ENCODE measurements at places on chromosomes 6 and 20. TPM values are rescaled to one million over a fixed set of nuclear protein-coding genes. Genes with fewer than 3 reads are reported as not detected.

DNA sequence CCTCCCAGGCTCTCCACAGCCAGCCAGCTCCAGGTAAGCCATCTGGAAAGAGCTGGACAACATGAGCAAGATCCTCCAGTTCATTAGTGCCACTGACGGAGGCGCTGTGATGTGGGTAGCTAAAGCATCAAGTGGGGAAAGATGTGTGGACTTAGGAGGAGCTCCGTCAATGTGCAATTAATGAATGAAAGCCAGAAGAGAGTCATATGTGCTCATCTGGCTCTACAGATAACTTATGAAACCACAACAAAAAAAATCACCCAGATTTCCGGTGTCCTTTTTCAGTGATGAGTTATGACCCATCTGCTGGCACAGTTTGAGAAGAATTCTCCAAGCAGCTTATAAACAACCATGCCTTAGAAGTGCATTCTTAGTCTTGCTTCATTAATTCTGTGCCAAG lies 311.7 kb upstream of the PLCB4 start:
- no peak for DNase-seq
- H3K36me3 ChIP-seq = no peaks in the 10 kb centered on the region

FAM83B gene
- 0.17 TPM for total RNA-seq

TGM6 gene
- total RNA-seq = not detected

- H3K4me1 ChIP-seq = no peaks in the 10 kb centered on the region
- DNase-seq = no peak
- no peaks in the 10 kb centered on the region for H3K36me3 ChIP-seq
- no peak overlapping the region for H3K4me3 ChIP-seq
- H3K27ac ChIP-seq = no peak overlapping the region
Measured at GRCh38 chr6:53565886-53566285, 21.0 kb upstream of the GCLC start.

GRCh38 chr20:32792316-32792715 lies 27.4 kb upstream of the MAPRE1 start:
- H3K36me3 ChIP-seq = peaks cover 27% of the 10 kb centered on the region
- no peak overlapping the region for H3K4me3 ChIP-seq
- H3K27me3 ChIP-seq = no peaks in the 10 kb centered on the region
- DNase-seq = no peak
- H3K27ac ChIP-seq = peak overlapping the region; percentile 67

- H3K27ac ChIP-seq = peak overlapping the region; percentile 4
- no peak overlapping the region for H3K4me3 ChIP-seq
- no peaks in the 10 kb centered on the region for H3K27me3 ChIP-seq
- DNase-seq = no peak
Measured at GRCh38 chr6:151339369-151339768, 52.0 kb downstream of the ZBTB2 start.

BEND6 gene
- total RNA-seq = 27.1 TPM

GRCh38 chr6:71114986-71115385 lies 158.1 kb upstream of the B3GAT2 start:
- no peaks in the 10 kb centered on the region for H3K4me1 ChIP-seq
- DNase-seq = no peak
- H3K27ac ChIP-seq = no peak overlapping the region
- H3K36me3 ChIP-seq = no peaks in the 10 kb centered on the region
- no peak overlapping the region for H3K4me3 ChIP-seq

GRCh38 chr6:46626228-46626909 lies 26.2 kb downstream of the CYP39A1 start:
- no peak overlapping the region for H3K4me3 ChIP-seq
- no peaks in the 10 kb centered on the region for H3K4me1 ChIP-seq
- no peaks in the 10 kb centered on the region for H3K36me3 ChIP-seq

- H3K4me1 ChIP-seq = peaks cover 4% of the 10 kb centered on the region
- H3K4me3 ChIP-seq = no peak overlapping the region
- no peak for DNase-seq
- H3K27ac ChIP-seq = no peak overlapping the region
- no peaks in the 10 kb centered on the region for H3K27me3 ChIP-seq
- H3K36me3 ChIP-seq = no peaks in the 10 kb centered on the region
Measured at GRCh38 chr20:33948480-33948879, 45.2 kb upstream of the RALY start.

TGM3 gene
- 0.39 TPM for total RNA-seq

SLC35D3 gene
- total RNA-seq = 0.33 TPM

DNA sequence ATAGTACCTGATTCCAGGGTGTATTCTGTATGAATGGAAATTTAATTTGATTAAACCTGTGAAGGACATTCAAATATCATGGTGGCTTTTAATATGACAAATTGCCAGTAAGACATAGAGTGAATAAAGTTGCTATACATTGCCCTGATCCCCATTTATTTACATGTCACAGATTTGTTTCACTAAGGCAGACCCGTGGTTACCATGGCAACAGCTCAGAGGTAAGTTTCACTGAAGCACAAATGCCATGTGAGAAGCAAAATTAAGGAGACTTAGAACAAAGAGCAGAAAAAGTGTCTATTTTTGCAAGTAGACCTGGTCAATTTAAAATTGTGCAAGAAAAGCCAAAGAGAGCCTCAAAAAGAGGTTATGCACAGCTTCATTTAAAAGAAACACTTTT lies 63.7 kb downstream of the PXDC1 start:
- H3K4me1 ChIP-seq = no peaks in the 10 kb centered on the region
- H3K27ac ChIP-seq = no peak overlapping the region

GRCh38 chr20:52945862-52946522 lies 26.2 kb upstream of the TSHZ2 start:
- H3K36me3 ChIP-seq = no peaks in the 10 kb centered on the region
- no peaks in the 10 kb centered on the region for H3K27me3 ChIP-seq
- H3K4me1 ChIP-seq = no peaks in the 10 kb centered on the region
- no peak overlapping the region for H3K27ac ChIP-seq

HLA-C gene
- 66.1 TPM for total RNA-seq

GRCh38 chr6:134539865-134540323 lies 222.0 kb upstream of the SGK1 start:
- no peaks in the 10 kb centered on the region for H3K36me3 ChIP-seq
- no peak for DNase-seq
- H3K27ac ChIP-seq = no peak overlapping the region
- H3K4me3 ChIP-seq = no peak overlapping the region
- no peaks in the 10 kb centered on the region for H3K27me3 ChIP-seq

DNA sequence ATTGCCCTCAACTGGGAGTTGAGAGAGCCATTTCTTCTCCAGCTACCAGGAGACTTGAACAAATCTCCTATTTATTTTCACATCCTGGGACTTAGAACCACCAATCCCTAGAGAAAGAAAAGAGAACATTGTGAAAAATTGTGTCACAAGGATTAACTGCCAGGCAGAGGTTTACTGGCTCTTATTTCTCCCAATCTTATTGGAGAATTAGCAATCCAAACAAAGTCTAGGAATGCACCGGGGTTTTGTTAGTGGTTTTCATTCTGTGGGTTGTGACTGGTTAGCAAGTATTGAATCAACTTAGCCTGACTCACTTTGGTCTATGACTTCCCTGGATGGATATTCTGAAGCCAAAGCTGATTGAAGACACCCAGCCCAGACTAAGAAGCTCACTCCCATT lies 21.2 kb upstream of the ENPP5 start:
- no peak for DNase-seq
- no peak overlapping the region for H3K4me3 ChIP-seq
- no peaks in the 10 kb centered on the region for H3K27me3 ChIP-seq
- no peaks in the 10 kb centered on the region for H3K36me3 ChIP-seq
- no peaks in the 10 kb centered on the region for H3K4me1 ChIP-seq

- peak overlapping the region; percentile 80 for H3K27ac ChIP-seq
- no peaks in the 10 kb centered on the region for H3K36me3 ChIP-seq
- no peaks in the 10 kb centered on the region for H3K27me3 ChIP-seq
- H3K4me1 ChIP-seq = peaks cover 16% of the 10 kb centered on the region
- peak overlapping the region; percentile 53 for H3K4me3 ChIP-seq
Measured at GRCh38 chr6:22147921-22148776, 148.7 kb downstream of the PRL start.

ID1 gene
- total RNA-seq = 308 TPM

Data from spinal cord (tissue), 10 donors.